HS-27A (cell line): ENCODE measurements at places on chromosomes 6 and 20.
A peak's percentile ranks its signal among the peaks of the same experiment; 100 is the strongest.

DNA sequence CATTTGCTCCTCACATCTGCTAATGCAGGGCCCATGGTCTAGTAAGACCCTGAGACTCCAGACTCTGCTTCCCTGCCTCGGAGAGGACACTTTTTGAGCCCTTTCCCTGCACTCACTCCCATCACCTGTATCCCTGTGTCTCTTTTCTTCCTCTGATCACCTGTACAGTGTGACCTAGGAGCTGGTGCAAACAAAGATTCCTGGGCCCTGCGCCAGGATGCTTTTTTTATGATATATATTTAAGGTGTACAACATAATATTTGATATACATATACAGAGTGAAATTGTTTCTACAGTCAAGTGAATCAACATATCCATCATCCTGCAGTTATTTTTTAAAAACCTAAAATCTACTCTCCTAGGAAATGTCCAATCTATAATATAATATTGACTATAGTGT lies 355.4 kb downstream of the MAFB start:
- DNase-seq: no peak

DNA sequence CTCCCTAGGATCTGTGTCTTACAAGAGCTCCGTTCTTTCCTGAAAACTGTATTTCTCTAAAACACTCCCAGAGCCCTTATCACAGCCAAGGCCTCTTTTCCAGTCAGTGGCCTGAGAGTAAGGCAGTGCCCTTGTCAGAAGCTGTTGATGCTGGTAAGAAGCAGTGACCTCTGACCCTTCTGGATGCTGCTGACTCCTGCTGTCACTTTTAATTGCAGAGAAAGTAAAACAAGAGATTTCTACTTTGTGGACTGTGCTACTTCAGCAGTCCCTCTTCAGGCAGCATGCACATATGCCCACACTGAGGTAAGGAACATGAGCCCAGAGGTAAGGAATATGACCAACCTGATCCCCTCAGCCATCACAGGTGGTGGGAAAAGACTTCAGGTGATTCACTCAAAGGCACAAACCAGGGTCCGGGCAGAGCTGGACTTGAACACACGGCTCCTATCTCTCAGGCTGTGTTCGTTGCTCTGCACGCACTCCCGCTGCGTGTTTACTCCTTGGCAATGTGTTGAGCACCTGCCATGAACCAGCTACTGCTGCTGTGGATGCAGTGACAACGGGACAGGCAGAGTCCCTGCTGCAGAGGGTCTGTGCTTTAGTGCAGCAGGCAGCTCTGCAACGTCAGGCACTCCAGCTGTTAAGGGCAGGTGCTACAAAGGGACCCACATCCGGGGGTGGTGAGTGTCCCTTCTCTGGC lies 201.9 kb upstream of the CST7 start:
- no peak for DNase-seq

DNA sequence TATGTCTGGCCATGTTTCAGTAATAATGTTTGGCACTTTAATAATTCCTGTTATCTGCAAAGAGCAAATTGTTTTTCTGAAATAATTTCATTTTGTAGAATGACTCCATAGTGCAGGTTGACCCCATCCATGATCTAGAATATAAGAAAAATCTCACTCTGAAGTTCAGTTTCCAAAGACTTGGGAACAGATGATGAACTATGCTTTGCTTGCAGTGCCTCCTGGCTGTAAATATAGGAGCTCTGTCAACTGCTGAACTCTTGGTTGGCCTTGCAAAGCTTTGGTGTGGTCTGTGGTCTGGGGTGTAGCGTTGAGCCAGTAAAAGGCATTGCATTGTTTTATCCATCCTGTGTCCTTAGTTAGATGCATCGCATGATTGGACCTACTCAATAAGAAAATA lies 104.0 kb downstream of the PLCB4 start:
- no peak for DNase-seq

DNA sequence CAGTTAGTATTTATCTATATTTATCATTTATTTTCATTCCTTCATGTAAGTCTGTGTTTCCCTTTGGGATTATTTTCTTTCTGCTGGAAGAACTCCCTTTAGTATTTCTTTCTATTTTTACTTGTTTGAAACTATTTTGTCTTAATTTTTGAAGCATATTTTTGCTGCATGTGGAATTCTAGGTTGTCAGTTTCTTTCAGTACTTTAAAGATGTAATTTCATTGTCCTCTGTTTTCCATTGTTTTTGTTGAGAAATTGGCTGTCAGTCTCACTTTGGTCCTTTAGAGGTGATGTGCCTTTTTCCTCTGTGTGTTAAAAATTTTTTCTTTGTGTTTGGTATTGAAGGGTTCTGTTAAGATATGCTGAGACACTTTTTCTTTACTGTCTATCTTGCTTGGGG lies 17.1 kb downstream of the RNF182 start:
- no peak for DNase-seq

GRCh38 chr6:112338166-112338709 lies 8.9 kb upstream of the RFPL4B start:
- DNase-seq: peak; percentile 78

DNA sequence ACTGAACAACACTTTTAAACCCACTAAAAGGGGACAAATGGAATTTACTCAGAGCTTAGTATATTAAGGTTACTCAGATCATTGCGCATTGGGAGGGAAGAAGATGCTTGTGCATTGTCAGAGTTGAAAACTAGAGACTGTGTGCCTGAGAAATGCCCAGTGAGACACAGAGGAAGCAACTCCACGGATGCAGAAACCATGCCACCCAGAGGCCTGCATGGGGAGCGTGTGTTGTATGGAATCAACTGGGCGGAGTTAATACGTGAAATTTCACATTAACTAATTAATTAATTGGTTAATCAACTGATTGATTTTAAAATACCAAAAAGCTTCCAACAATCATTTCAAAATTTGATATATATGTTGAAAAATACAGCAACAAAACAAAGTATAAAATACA lies 391.6 kb downstream of the PLCB1 start:
- DNase-seq: no peak

- no peak for DNase-seq
These were observed 31.8 kb upstream of the PDE7B start for GRCh38 chr6:135819665-135820064.

DNA sequence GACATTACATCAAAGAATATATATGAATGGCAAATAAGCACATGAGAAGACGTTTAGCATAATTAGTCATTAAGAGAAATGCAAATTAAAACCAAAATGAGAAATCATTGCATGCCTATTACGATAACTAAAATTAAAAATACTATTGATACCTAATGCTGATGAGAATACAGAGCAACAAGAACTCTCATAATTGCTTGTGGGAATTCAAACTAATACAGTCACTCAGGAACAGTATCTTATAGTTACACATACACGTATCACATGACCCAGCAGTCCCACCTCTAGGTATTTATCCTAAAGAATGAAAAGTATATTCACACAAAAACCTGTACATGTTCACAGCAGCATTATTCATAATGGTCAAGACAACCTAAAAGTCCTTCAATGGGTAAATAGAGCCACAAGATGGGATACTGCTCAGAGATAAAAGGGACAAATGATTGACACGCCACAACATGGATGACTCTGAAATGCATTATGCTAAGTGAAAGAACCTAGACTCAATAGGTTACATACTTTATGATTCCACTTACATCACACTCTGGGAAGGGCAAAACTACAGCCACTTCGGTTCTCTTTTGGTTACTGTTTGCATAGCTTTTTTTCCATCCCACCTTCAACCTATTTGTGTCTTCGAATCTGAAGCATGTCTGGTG lies 16.4 kb downstream of the CPXM1 start:
- no peak for DNase-seq

GRCh38 chr20:35339007-35339406 lies 46.8 kb upstream of the FAM83C start:
- peak; percentile 90 for DNase-seq

GRCh38 chr6:134410541-134410940 lies 92.6 kb upstream of the SGK1 start:
- DNase-seq: no peak

GRCh38 chr20:56461576-56461975 lies 6.9 kb upstream of the RTF2 start:
- no peak for DNase-seq

DNA sequence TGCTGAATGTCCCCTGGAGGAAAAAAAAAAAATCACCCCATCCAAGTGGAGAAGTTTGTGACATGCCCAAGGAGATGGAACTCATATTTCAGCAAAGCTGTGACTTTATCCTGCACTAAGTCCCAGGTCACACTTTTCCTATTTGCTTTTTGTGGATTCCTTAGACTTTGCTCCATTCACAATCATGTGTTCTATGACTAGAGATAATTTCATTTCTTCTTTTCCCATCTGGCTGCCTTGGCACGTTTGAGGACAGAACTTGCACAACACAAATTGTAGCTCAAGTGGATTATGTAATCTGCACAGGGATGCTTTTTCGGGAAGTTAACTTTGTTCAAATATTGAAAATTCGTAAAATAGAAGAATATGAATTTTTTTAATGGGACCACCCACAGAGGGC lies 100.7 kb upstream of the PTPN1 start:
- no peak for DNase-seq

DNA sequence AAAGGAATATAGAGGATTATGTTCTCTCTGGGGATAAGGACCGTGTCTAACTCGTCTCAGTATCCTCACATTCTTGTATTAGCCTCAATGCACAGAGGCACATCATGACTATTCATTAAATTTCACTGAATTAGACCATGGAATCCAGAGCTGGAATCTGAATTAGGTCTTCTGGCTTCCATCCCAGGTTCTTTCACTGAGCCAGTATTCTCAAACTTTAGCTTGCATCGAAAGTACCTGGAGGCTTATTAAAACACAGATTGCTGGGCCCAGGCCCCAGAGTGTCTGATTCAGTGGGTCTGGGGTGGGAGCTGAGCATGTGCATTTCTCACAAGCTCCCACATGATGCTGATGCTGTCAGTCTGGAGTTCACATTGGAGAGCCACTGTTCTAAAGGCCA lies 142.0 kb downstream of the UST start:
- no peak for DNase-seq

GRCh38 chr20:37956107-37956585 lies 53.2 kb downstream of the VSTM2L start:
- no peak for DNase-seq

GRCh38 chr6:136503303-136504029 lies 46.8 kb downstream of the MAP7 start:
- no peak for DNase-seq
